ENCODE measurements at places on chromosomes 4 and X.

- DNase-seq: no peak
Measured at GRCh38 chr4:38328989-38329729, 334.8 kb upstream of the KLF3 start.

DNA sequence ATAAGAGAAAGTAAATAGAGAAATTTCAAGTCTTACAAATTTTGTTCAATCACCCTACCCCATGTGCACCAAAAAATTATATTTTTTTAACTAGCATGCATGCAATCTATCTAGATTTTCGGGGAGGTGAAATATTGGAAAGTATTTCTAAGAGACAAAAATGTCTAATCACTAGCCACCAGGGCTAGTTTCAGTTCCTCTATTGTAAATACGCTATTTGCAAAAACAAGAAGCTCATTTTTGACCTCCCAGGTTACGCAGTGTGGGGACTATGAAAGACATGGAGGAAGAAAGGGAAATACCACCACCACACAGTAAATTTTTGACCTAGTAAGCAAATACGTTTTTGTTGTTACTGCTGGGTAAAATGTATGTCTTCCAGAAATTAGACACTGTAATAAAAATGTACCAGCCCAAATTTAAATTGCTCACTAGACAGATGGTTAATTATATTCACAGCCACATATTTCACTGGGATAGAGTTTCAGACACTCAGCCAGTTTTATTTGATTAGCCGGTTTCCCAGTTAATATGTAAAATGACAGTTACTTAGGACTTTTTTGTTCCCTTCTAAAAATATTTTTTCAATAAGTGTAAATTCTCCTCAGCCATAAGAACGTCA, 2.2 kb downstream of the NEXMIF start:
- DNase-seq: no peak

GRCh38 chrX:124018023-124018422, 56.5 kb downstream of the STAG2 start:
- DNase-seq: no peak

DNA sequence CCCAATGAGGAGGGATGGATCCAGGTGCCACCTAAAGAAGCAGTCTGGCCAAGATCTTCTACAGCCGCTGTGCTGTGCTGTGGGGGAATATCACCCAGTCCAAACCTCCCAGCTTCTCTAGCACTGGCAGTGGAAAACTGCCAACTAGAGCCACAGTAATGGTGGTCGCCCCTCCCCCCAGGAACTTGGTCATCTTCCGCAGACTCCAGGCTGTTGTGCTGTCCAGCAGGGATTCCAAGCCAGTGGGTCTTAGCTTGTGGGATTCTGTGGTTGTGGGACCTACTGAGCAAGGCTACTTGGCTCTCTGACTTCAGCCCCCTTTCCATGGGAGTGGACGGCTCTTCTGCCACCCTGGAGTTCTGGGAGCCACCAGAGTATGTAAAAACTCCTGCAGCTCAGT, 18.2 kb downstream of the GPRASP1 start:
- no peak for DNase-seq

- no peak for DNase-seq
Measured at GRCh38 chr4:119207051-119207450, 5.5 kb upstream of the USP53 start.

DNA sequence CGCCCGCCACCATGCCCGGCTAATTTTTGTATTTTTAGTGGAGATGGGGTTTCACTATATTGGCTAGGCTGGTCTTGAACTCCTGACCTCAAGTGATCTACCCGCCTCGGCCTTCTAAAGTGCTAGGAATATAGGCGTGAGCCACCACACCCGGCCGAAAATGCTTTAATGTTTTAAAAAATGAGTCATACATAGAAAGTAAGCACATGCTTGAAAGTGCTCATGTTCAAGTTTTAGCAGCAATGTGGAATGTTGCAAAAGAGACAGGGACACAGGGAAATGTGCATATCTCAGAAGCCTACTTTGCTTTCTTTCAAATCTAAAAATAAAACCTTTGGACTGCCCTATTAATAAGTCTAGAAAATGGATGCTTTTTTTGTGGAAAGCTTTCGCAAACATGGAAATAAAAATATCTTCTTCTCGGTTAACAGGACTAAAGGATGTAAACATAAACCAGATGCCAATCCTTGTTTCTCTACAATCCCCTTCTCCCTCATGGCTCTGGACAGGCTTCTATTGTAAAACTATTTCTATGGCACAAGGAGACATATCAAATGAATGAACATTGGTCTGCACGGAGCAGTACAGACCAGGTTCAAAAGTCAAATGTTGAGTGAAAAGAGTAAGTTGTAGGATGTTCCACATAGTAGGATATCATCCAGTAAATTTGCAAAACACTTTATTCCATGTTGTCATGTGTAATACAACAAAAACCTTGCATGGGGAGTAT, 15.0 kb downstream of the MECP2 start:
- no peak for DNase-seq

GRCh38 chrX:17605676-17606075, 131.6 kb upstream of the SCML1 start:
- DNase-seq: no peak

DNA sequence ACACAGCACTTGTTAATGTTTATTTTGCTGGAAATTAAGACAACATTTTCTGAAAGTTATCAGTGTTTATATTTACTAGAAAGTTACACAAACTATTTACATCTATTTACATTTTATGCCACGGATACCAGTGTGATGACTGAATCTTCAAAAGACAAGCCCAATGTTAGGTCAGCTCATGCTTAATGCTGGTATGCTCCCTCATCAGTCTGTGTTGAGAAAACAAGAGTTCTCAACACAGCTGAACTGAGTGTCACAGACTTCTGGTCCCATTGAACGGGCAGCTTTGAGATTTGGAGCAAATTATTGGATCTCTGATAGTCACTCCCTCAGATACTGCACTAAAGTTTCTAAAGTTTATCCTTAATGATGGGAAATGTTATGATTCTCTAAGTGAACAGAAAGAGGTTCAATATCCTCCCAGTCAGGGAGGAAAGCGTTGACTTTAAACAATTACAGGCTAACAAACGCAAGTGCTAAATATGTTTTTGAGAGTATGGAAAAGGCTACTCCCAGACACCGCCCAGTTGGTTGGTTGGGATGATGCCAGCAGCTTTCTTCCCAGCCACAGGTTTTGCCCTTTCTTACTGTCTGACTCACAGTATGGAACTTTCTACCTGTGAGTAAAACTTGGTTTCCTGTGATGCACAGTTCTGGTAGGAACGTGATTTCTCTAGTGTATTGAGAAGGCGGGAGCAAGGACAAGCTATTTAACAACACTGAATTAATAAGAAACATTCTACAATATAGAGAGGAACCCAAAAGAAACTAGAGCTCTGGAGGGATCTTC, 1293.6 kb upstream of the TENM3 start:
- no peak for DNase-seq
